ENCODE measurements at places on chromosomes 3 and 15.

GRCh38 chr15:79065706-79066376 lies 24.7 kb downstream of the RASGRF1 start:
- no peak overlapping the region for H3K27ac ChIP-seq
- DNase-seq, result no peak
- no peak overlapping the region for H3K4me3 ChIP-seq
- peaks cover 6% of the 10 kb centered on the region for H3K27me3 ChIP-seq

DNA sequence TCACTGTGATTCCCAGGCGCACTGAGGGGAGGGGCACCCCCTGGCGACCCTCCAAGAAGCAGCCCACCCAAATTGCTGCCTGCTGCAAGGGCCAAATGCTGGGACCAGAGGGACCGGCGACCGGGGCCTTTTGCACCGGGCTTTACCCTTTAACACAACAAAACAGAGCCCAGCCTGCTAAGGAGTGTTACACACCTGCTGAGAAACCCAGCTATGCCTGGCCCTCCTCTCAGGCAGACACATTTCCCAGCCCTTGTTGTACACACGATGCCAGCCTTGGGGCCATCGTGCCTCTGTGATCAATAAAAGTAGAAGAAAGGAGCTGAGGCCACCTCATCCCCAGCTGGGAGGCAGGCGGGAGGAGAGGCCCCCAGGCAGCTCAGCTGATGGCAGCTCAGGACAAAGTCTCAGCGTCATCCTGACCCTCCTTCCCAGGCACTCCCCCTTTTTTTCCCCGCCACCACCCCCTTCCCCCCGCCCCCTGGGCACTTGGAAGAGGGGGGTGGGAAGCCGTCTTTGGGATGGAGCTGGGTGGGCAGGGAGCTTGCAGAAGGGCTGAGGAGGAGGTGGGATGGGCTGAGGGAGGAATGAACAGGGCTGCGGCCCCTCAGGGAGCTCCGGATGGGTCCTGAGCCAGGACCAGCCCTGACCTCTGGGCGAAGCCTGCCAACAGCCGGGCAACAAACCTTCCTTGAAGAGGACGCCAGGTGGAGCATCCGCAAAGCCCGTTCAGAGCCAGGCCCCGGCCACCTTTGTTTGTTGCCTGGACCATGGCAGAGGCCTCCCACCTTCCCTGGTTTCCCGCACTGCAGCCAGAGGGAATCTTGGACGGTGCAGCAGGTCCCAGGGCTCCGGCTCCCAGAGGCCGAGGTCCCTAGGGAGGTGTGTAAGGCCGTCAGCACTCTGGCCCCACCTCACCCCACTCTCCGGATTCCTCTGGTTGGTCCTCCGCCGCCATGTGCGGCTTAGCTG lies 45.9 kb upstream of the SEC61A1 start:
- H3K4me1 ChIP-seq, result peaks cover 7% of the 10 kb centered on the region
- no peak overlapping the region for H3K4me3 ChIP-seq
- H3K27me3 ChIP-seq, result no peaks in the 10 kb centered on the region
- H3K36me3 ChIP-seq, result no peaks in the 10 kb centered on the region
- no peak for DNase-seq

GRCh38 chr3:157335233-157336076 lies 101.2 kb upstream of the PTX3 start:
- DNase-seq, result peak; percentile 31
- H3K27me3 ChIP-seq, result peaks cover 2% of the 10 kb centered on the region
- peaks cover 22% of the 10 kb centered on the region for H3K4me1 ChIP-seq
- H3K36me3 ChIP-seq, result no peaks in the 10 kb centered on the region
- H3K4me3 ChIP-seq, result no peak overlapping the region
- H3K27ac ChIP-seq, result peak overlapping the region; percentile 96

- H3K27me3 ChIP-seq, result no peaks in the 10 kb centered on the region
- peaks cover 14% of the 10 kb centered on the region for H3K36me3 ChIP-seq
- no peak overlapping the region for H3K4me3 ChIP-seq
- DNase-seq, result no peak
Measured at GRCh38 chr3:133649486-133650068, 12.2 kb downstream of the TOPBP1 start.

DNA sequence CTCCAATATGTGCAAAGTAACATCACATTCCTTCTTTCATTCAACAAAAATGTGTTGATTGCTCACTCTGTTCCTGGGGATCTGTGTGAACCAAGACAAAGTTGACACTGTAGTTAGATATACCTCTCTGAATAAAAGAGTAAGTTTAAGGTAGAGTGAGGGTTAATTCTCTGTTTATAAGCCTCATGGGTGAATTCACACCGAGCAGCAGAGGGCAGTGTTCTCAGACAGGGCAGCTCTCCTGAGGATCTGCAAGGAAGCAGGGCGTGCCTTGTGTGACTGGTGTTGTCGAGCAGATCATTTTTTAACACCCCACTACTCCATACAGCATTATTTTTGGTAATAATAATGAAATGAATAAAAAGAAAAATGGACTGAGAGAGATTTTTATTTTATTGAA lies 34.4 kb downstream of the PAQR9 start:
- H3K36me3 ChIP-seq, result no peaks in the 10 kb centered on the region
- peaks cover 2% of the 10 kb centered on the region for H3K27me3 ChIP-seq
- no peak overlapping the region for H3K4me3 ChIP-seq
- no peaks in the 10 kb centered on the region for H3K4me1 ChIP-seq
- peak; percentile 45 for DNase-seq

DNA sequence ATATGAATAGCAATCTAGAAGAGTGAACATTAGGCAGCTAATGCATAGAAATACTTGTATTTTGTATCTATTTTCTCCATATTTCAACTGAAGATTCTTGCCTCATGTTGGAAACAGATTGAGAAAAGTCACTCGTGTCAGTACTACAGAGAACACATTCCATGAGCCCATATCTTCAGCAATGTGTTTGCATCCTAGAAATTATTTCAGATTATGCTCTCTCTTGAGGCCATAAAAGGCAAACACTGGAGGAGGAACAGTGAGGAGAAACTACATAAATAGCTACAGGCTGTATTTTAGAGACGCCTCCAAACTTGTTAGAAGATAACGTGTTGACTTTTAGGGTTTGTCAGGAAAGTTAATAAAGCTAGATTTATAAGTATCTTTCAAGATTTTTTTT lies 906.9 kb downstream of the FHIT start:
- no peak for DNase-seq
- H3K4me1 ChIP-seq, result no peaks in the 10 kb centered on the region
- H3K4me3 ChIP-seq, result no peak overlapping the region
- H3K27me3 ChIP-seq, result no peaks in the 10 kb centered on the region

DNA sequence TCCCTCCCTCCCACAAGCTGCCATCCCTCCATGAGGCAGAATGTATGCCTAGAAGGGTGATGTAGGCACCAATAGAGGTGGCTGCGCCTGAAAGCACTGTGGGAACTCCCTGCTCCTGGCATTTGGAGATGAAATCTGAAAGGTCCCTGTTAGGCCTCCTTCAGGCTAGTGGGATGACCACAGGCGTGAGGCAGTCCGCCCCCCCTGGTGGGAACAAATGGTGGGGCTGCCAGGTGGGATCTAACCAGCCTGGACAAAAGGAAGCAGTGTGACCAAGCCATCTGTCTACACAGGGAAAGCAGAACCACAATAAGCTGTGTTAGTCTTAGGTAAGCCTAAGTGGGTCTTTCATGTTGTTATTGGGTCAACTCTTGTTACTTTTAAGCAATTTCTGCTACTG lies 25.3 kb downstream of the IL5RA start:
- no peaks in the 10 kb centered on the region for H3K4me1 ChIP-seq
- no peak overlapping the region for H3K4me3 ChIP-seq
- no peak for DNase-seq
- H3K36me3 ChIP-seq, result peaks cover 15% of the 10 kb centered on the region

GRCh38 chr15:89506026-89506686 lies 9.8 kb upstream of the RHCG start:
- H3K4me3 ChIP-seq, result no peak overlapping the region
- no peaks in the 10 kb centered on the region for H3K36me3 ChIP-seq
- H3K4me1 ChIP-seq, result no peaks in the 10 kb centered on the region
- no peak overlapping the region for H3K27ac ChIP-seq
- H3K27me3 ChIP-seq, result peaks cover 1% of the 10 kb centered on the region
- DNase-seq, result no peak

- no peaks in the 10 kb centered on the region for H3K27me3 ChIP-seq
- no peak overlapping the region for H3K4me3 ChIP-seq
- no peak for DNase-seq
- H3K36me3 ChIP-seq, result peaks cover 7% of the 10 kb centered on the region
- H3K27ac ChIP-seq, result no peak overlapping the region
- H3K4me1 ChIP-seq, result peaks cover 12% of the 10 kb centered on the region
Measured at GRCh38 chr3:141389703-141390102, 21.4 kb downstream of the ZBTB38 start.

- H3K27me3 ChIP-seq, result peaks cover 17% of the 10 kb centered on the region
- H3K4me3 ChIP-seq, result peak overlapping the region; percentile 97
- peak; percentile 25 for DNase-seq
- H3K27ac ChIP-seq, result peak overlapping the region; percentile 90
- peaks cover 43% of the 10 kb centered on the region for H3K4me1 ChIP-seq
Measured at GRCh38 chr15:68819495-68820294, 1.0 kb downstream of the ANP32A start.

GRCh38 chr3:195751560-195751959 lies 30.8 kb downstream of the MUC20 start:
- peaks cover 4% of the 10 kb centered on the region for H3K4me1 ChIP-seq
- H3K4me3 ChIP-seq, result no peak overlapping the region
- no peaks in the 10 kb centered on the region for H3K36me3 ChIP-seq
- H3K27me3 ChIP-seq, result peaks cover 5% of the 10 kb centered on the region
- no peak overlapping the region for H3K27ac ChIP-seq
- DNase-seq, result no peak

DNA sequence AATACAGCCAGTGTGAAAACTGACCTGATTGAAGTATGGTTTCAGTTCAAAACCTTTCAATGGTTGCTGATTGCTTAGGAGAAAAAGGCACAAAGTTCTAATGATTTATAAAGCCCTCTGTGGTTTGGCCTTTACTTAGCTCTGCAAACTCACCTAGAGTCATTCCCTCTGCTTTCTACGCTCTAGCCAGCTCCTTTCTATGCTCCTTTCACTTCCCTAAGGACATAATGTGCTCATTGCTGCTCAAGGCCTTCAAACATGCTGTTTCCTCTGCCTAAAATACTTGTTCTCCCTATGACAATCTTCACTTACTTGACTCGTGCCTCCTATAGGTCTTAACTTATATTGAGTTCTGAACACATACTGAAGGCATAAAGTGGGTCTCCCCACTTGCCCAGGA lies 19.0 kb downstream of the RPL39L start:
- H3K27ac ChIP-seq, result no peak overlapping the region
- H3K4me3 ChIP-seq, result no peak overlapping the region
- no peaks in the 10 kb centered on the region for H3K36me3 ChIP-seq
- no peaks in the 10 kb centered on the region for H3K27me3 ChIP-seq
- no peaks in the 10 kb centered on the region for H3K4me1 ChIP-seq
- DNase-seq, result no peak

DNA sequence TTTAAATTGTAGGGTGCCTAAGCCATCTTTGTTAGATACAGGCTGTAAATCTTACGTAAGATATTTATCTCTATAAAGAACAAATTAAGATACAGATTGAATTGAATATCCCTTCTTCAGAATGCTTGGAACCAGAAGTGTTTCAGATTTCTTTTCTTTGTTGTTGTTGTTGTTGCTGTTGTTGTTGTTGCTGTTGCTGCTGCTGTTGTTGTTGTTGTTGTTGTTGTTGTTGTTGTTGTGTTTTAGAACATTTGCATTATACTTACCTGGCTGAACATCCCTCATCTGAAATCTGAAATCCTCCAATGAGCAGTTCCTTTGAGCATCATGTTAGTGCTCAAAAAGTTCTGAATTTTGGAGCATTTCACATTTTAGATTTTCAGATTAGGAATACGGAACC lies 26.6 kb downstream of the QTRT2 start:
- peaks cover 13% of the 10 kb centered on the region for H3K4me1 ChIP-seq
- H3K27me3 ChIP-seq, result no peaks in the 10 kb centered on the region
- DNase-seq, result no peak
- H3K36me3 ChIP-seq, result peaks cover 26% of the 10 kb centered on the region

DNA sequence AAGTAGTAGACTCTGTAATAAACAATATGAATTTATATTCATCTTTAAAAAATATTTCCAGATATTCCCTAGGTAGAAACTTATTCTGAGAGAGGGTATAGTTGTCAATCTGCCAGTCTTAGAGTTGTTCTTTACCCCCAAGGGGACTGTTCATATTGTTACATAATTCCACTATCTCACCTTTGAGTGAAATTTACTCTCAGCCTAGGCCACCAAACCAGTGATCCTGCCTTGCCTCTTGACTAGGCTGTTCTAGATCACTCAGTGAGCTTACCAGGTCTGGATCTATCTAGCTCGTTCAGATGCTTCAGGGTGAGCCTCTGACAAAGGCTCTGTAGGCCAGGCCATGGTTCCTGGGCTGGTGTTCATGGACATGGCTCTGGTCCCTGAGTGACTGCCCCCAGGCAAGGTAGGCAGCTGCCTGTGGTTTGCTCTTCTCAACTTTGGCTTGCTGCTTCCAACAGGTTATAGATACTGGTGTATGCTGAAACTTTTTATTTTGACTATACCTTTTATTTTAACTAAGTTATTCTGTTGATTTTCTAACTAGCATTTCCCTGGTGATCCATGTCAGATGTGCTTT lies 27.6 kb downstream of the ZNF592 start:
- no peak overlapping the region for H3K4me3 ChIP-seq
- H3K27ac ChIP-seq, result no peak overlapping the region
- peaks cover 3% of the 10 kb centered on the region for H3K36me3 ChIP-seq
- peaks cover 13% of the 10 kb centered on the region for H3K4me1 ChIP-seq

GRCh38 chr3:121834157-121834670 lies 646 bp downstream of the IQCB1 start:
- peak overlapping the region; percentile 96 for H3K4me3 ChIP-seq
- peaks cover 17% of the 10 kb centered on the region for H3K4me1 ChIP-seq
- peaks cover 6% of the 10 kb centered on the region for H3K27me3 ChIP-seq
- peaks cover 7% of the 10 kb centered on the region for H3K36me3 ChIP-seq
- DNase-seq, result no peak

GRCh38 chr15:22887157-22887951 lies 48.9 kb downstream of the NIPA2 start:
- no peak for DNase-seq
- H3K4me1 ChIP-seq, result peaks cover 3% of the 10 kb centered on the region
- H3K4me3 ChIP-seq, result no peak overlapping the region
- H3K27me3 ChIP-seq, result peaks cover 3% of the 10 kb centered on the region
- H3K36me3 ChIP-seq, result peaks cover 38% of the 10 kb centered on the region

DNA sequence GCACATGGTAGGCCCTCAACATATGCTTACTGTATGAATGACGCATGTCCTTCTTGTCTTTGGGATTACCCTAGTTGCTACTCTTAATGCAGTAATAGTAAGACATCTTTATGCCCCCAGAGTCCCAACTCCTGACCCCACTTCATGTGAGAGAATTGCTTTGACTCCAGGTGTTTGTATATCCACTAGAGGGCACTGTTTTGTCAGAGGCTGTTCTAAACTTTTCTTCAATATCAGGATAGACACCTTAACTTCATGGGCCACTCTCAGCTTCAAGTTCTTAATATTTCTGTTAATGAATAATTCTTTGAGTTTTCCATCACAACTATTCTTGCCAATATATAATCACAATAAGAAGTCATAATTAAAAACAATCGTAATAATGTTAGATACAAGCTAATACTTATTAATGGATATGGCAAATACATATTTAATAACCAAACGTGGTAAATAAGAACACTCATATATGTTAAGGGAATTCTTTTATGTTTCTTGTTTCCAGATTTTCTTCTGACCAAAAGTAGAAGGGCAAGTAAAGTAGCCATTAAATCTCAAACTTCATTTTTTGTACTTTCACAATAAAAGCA lies 337.2 kb upstream of the DNAJC19 start:
- H3K27ac ChIP-seq, result no peak overlapping the region
- peak; percentile 10 for DNase-seq
- H3K36me3 ChIP-seq, result peaks cover 3% of the 10 kb centered on the region
- H3K27me3 ChIP-seq, result no peaks in the 10 kb centered on the region
- H3K4me1 ChIP-seq, result peaks cover 2% of the 10 kb centered on the region
